ENCODE measurements at places on chromosomes 11 and 22. TPM values are rescaled to one million over a fixed set of nuclear protein-coding genes. Genes with fewer than 3 reads are reported as not detected.

Gene GSTT4
- polyA plus RNA-seq = not detected

Gene FOLH1
- not detected for polyA plus RNA-seq

Gene MYO7A
- polyA plus RNA-seq = 0.12 TPM

Gene SCGB2A2
- polyA plus RNA-seq = not detected

Gene ACR
- not detected for polyA plus RNA-seq

Gene NRIP3
- 0.38 TPM for polyA plus RNA-seq

Gene MYO18B
- not detected for polyA plus RNA-seq

Gene HEPHL1
- not detected for polyA plus RNA-seq

Gene MS4A6E
- polyA plus RNA-seq = not detected

Gene MPZL2
- not detected for polyA plus RNA-seq

Gene RIN1
- 0.33 TPM for polyA plus RNA-seq

Gene POU2AF2
- polyA plus RNA-seq = not detected

Gene DRD2
- polyA plus RNA-seq = not detected

Data from CD4-positive, CD25-positive, alpha-beta regulatory T cell (primary cell).